ENCODE measurements at places on chromosomes 2 and 18.

DNA sequence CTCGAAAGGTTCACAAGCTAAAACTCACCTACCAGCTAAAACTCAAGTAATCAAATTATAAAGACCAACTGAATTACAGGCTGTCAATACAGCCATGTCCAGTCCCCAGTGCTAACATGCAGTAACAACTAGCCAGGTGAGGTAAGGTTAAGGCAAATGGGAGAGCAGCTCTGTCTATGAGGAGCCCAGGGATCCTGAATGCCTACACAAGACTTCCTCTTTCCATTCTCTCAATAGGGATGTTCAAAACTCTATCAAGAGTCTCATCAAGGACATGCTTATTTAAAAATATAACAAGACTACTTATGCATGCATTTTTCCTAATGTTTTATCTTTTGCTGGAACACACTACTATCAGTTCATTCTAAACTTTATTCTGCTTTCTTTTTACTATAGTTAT lies 20.4 kb downstream of the REV1 start:
- no peak for DNase-seq

DNA sequence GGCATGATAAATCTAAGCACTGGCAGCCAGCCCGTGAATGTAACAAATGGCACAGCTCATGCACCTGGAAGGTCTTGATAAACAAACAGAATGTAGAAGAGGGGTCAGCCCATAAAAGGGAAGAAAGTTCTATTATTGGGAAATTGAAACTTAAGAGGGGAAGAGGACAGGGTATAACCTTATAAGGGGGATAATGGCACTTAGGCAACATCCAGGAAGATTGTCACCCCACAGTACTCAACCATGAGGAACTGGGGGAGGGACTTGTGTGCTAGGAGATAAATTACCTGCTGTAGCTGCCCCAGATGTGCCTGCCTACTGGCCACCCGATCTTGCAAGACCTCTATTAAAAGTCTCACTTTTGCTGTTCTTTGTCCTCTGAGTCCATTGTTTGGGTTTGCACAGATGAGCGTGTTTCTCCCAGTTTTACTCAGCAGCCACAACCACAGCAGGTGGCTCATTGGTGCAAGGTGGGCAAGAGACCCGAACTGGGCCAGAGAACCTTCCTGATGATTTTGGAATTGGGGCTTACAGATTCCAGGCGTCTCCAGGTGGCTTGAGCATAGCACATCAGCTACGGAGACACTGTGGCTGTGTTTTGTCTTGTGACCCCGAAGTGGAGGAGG lies 79.0 kb upstream of the TAF1B start:
- no peak for DNase-seq

DNA sequence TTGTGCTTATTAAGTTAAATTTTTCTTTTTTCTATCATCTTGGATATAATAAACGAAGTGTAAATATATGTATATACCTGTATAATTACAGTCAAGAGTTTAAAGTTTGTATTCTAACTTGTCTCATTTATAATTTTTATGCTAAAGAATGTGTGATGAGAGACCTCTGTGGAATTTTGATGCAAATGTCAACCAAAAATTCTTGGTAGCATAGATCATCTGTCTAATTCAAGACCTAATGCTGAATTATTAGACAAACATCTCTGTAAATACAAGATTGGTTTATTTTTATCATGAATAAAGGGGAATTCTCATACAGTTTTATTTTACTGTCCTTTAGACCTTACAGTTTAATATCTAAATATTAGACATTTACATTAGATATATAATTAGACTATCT lies 149.2 kb upstream of the VWC2L start:
- no peak for DNase-seq

- no peak for DNase-seq
These were observed 12.7 kb upstream of the SMAD4 start for GRCh38 chr18:51017140-51017879.

- no peak for DNase-seq
These were observed 1279.9 kb upstream of the NRXN1 start for GRCh38 chr2:52311862-52312261.

DNA sequence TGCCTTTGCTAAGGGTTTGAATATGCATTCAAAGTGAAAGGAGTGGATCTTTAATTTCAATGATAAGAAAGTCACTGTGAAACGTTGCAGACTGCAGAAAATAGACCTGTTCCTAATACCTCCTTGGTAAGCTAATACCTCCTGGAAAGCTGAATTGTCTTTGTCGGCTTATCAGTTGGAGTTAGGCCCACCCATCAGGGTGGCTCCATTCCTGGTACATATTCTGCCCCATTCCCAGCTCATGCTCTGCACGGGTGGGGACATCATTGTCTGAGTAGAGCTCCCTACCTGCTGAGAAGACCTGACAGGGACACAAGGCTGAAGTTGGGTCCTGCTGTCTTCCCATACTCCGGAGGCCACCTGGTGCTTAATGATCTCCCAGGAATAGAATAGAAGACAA lies 203.3 kb downstream of the EN1 start:
- DNase-seq: no peak

GRCh38 chr2:144170179-144170578 lies 349.7 kb downstream of the ZEB2 start:
- no peak for DNase-seq

GRCh38 chr18:58800582-58800981 lies 64.1 kb upstream of the ZNF532 start:
- no peak for DNase-seq

DNA sequence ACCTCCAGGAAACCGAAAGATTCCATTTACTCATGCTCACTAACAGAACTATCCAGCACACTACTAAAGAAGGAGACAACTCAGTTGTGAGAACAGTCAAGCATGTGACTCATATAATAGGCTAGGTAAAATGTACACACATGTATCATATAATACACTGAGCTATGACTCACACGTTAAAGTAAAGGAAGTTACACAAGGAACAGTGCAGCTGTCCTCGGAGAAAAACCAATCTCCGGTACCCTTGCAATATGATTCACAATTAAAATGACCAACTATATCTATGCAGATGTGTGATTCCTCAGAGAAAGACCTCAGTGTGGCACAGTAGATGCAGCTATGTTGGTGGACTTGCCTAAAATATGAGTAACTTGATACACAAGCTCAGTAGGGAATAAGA lies 76.5 kb downstream of the STRN start:
- peak; percentile 69 for DNase-seq

DNA sequence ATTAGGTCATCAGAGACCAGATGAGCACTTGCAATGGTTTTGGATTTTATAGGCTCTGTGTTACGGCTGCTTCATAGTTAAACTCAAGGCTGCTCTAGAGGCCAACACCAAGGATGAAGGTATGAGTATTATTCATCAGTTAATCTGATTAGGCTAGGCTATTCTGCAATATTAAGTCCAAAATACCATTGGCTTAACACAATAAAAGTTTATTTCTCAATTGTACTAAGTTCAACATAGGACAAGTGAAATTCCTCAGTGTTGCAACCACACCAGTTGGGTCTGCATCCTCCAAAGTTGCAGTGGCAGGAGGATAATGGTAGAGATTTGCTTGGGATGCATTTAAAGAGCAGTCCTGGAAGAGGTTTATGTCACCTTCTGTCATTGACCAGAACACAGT lies 538.3 kb upstream of the CDH2 start:
- DNase-seq: no peak

GRCh38 chr18:21632393-21632792 lies 20.3 kb downstream of the SNRPD1 start:
- DNase-seq: no peak

DNA sequence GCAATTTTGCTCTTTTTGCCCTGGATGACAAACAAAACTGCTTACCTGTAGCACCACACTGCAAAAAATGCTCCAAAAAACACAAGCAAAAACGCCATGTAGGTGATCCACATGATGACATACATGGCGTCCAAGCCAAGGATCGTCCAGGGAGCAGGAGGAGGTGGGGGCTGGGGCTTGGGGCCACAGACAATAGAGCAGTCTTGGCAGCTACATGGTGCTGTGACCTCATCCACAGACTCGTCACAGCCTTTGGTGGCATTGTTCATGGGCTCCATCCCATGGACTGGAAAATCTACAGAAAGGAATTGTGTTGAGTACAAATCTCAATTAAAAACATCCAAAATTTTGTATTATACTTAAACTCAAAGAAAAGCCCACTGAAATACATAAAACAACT lies 26.1 kb downstream of the NPC1 start:
- no peak for DNase-seq

DNA sequence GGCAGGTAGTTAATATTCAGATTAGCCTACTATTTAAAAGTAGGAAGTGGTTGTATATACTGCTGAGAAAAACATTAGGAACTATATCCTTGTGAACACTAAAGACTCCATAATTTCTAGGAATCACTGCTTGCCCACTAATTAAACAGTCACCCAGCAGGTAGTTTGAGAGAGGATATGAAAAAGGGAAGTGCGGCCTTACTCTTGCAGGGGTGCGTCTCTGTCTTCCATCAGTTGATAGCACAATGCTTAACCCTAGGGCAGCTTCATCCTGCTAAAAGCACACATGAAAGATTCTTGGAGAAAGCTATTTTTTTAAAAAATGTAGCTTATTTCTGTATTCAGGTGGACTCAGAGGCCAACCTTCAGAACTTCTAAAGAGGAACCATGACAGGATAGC lies 53.1 kb upstream of the ATP5MC3 start:
- DNase-seq: no peak

DNA sequence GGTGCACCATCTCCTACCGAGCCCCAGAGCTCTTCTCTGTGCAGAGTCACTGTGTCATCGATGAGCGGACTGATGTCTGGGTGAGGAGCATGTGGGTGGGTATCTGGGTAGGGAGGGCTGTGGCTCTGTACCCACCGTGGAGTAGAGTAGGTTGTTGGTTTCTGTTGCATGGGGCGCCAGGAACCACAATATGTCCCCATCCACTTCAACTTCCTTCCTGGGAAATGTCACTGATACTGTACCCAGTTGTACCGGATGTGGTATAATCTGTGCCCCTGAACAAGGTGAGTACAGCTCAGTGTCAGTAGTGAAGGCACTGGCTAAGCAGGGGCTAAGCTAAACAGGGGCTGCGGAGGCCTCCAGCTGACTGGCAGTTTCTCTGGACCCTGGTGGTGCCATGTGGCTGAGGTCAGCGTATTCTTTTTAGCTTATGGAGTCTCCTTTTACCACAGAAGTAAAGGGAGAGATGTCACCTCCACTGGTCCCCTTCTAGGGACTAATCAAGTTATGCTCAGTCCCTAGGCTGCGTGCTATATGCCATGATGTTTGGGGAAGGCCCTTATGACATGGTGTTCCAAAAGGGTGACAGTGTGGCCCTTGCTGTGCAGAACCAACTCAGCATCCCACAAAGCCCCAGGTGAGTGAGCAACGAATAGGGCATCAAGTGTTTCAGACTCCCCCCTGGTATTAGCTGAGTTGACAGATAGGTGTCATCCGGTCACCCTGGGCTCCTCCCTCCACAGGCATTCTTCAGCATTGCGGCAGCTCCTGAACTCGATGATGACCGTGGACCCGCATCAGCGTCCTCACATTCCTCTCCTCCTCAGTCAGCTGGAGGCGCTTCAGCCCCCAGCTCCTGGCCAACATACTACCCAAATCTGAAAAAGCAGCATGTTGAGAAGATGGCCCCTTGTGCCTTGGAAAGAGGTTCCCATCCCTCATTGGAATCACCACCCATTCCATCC lies 2.7 kb downstream of the STK16 start:
- no peak for DNase-seq

DNA sequence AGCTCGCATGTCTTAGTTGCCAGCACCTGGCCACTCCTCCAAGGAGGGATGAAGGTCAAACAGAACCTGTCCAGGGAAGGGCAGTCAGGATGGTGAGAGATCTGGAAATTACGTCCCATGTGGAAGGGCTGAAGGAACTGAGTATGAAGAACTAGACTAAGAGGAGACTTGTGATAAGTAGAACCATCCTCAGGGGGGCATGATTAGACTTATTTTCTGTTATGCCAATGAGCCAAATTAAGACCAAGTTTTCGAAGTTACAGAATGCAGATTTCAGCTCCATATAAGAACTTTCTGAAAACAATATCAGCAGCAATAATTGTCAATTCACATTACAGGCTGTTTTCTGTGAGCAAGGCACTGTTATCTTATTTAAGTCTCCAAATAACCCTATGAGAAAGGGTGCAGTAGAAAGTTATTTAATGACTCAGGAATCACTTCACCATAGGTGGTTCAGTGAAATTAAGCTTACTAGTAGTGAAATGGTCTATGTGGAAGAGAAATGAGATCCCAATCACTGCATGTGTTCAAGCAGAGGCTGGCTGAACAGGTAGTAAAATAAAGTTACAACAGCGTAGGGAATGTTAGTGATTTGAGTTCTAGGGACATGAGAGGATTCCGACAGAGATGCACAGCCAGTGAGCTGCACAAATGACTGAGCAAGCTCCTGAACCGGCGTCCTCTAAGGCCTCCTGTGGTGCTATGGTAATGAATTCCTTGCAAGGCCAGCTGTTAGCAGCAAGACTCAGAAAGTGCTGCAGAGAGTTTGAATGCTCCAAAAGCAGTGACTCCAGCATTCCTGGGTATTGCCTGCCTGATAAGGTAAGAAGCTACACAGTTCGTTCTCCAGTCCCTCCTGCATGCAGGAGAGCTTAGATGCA lies 4.5 kb upstream of the DYM start:
- no peak for DNase-seq

GRCh38 chr2:55063713-55064323 lies 13.6 kb upstream of the RTN4 start:
- DNase-seq: no peak

- no peak for DNase-seq
These were observed 90.6 kb downstream of the FEZ2 start for GRCh38 chr2:36507408-36507812.

DNA sequence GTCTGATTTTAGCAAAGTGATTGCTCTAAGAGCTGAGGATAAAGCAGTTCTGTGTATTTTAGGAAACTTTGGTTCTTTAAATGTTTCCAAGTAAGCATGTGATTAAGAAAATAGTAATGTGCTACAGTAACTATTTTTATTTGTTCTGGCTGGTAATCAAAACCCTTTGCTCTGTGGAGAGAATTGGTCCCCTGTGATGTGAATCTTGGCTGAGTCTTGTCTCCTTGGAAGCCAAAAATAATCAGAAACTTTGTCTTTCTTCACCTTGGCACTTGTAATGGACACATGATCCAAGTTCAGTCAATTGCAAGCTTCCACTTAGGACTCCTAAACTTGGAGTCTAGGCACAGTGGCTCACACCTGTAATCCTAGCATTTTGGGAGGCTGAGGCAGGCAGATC lies 422.7 kb upstream of the CDH20 start:
- no peak for DNase-seq

GRCh38 chr2:239695106-239695727 lies 294.4 kb upstream of the HDAC4 start:
- no peak for DNase-seq

DNA sequence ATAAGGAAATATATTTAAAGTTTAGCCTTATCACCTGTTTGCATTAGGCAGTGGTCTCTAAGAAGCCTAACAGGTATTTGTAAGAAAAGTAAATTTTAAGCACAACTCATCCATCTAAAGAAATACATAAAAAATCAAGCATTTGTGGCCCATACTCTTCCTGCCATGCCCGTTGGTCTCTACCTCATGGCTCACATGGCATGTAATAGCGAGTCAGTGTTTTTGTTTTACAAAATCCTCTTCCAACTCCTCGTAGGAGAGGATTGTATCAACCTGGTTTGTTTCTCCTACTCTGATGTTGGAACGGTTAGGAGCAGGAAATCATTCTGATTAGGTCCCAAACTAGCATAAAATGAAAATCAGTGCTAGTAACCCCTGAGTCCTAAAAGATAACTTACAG lies 91.8 kb downstream of the FMNL2 start:
- DNase-seq: no peak

- no peak for DNase-seq
These were observed 769.7 kb downstream of the SUCLG1 start for GRCh38 chr2:83689402-83689801.
